ENCODE measurements at places on chromosomes 16 and 17.
A peak's percentile ranks its signal among the peaks of the same experiment; 100 is the strongest.

DNA sequence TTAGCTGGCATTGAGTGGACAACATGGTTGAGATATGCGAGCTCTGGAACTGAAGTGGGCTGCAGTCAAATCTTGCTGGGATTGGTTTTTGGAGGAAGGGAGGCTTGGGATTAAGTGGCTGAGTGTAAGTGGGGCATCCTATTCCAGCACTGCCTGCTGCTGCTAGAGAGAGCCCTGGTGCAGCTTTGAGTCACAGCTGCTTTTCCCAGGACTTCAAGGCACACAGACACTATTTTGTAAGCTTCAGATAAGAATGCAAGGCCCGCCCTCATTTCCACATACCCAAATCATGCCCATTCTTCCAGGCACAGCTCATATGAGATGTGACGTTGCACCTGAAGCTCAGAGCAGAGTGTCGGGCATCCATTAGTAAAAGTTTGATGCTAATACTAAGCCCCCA lies 10.2 kb upstream of the MAF start:
- DNase-seq, result no peak

DNA sequence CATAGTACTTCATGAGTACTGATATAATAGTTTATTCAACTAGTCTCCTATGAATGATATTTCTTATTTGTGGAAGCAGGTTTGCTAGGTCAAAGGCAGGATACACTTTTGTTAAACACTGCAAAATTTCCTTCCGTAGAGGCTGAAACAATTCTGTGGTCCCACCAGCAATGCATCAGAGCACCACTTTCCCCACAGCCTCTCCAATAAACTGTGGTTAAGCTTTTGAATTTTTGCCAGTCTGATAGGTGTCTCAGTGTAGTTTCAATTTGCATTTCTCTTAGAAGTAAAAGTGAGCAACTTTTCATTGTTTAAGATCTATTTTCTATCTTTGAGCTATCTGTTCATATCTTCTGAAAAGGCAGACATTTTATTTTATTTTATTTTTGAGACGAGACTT lies 36.4 kb upstream of the CORO6 start:
- no peak for DNase-seq

- DNase-seq, result no peak
Measured at GRCh38 chr16:86558355-86559193, 3.5 kb upstream of the MTHFSD start.

DNA sequence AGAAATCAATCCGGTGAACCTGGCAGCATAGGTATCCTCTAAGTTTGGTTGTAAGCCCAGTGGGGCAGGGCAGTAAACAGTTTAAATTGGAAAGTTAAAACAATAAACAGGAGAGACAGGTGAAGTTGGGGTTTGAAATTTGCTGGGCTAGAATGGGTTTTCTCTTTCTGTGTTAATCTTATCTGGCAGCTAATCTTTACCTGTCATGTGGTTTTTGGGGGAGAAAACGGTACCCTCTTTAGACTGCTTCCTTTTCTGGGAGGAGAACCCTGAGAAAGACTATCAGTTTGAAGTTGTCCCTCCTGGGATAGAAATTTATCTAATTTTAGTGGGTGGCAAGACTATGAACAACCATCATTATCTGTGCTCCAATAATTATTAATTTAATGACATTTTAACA lies 24.0 kb downstream of the CDH13 start:
- no peak for DNase-seq

DNA sequence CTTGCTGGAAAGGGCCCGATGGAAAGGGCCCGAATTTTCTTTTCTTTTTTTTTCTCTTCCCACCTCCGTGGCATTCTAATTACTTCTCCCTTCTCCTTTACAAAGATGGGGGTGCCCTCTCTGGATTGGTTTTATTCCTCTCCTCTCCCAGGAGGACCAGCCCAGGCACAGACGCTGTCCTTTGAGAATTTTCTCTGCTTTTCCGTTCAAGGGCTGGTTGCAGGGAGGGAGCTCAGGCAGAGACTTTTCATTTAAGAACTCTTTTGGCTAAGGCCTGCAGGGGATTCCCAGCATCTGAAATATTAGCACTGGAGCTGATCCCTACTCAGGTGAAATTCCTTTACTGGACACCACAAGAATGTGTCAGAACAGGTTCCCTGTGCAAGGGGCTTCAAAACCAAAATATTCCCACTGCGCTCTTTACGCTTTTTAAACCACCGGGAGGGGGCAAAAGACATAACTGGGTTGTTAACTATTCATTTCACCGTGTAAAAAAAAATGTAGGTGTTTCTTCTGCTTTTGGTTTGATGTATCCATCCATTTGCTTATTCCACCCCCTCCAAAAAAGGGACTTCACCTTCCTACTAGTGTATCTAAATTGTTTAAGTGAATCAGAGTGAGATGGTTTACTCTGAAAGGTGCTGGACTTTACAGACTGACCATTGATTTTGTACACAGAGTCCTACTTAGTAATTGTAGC lies 1.4 kb downstream of the NFAT5 start:
- DNase-seq, result no peak

- DNase-seq, result no peak
Measured at GRCh38 chr16:77761204-77761603, 27.2 kb upstream of the VAT1L start.

GRCh38 chr16:1430214-1430758 lies 592 bp upstream of the PERCC1 start:
- no peak for DNase-seq

- no peak for DNase-seq
Measured at GRCh38 chr16:2031081-2031577, 4.4 kb downstream of the NHERF2 start.

GRCh38 chr16:28179354-28179753 lies 32.4 kb downstream of the XPO6 start:
- peak; percentile 23 for DNase-seq

GRCh38 chr17:611202-611601 lies 103.4 kb downstream of the VPS53 start:
- no peak for DNase-seq

- no peak for DNase-seq
Measured at GRCh38 chr16:79690159-79690558, 89.6 kb upstream of the MAF start.

DNA sequence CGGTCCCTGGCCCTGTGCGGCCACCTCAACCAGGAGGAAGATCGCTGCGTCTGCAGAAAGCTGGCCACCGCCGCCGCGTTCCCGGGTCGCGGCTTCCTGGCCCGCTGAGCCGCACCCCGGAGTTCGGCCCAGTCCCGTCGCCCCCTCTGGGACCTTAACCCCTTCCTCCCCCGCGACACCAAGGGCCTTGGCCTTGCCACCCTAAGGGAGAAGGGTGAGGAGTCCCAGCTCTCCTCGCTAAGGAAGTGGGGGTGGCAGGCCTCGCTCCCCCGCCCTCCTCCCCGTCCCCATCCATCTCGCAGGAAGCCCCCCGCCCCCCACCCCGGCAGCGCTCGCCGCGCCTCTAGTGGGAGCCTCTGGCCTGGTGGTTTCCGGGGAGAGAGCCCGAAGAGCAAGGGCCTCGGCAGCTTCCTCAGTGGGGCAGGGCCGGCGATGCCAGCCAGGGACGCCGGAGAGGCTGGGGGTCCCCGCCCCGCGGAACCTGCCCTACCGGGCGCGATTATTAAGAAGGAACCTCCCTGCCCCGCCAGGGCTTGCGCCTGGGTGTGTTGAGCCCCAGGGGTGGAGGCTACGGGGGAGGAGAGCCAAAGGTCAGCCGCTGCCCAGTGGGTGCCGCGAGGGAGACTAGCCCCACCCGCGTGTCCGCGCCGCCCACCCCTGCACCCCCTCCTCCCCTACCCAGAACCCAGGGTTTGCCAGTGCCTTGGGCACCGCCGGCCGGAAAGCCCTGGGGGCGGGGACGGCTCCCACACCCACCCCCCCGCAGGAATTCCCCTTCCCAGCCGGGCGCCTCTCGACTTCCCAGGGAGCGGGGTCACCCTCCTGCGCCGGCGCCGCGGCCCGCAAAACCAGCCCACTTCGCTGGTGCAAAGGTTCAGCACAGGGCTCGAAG lies 6.8 kb downstream of the CBX4 start:
- DNase-seq, result no peak

- DNase-seq, result no peak
Measured at GRCh38 chr17:7720125-7720524, 2.6 kb downstream of the DNAH2 start.

DNA sequence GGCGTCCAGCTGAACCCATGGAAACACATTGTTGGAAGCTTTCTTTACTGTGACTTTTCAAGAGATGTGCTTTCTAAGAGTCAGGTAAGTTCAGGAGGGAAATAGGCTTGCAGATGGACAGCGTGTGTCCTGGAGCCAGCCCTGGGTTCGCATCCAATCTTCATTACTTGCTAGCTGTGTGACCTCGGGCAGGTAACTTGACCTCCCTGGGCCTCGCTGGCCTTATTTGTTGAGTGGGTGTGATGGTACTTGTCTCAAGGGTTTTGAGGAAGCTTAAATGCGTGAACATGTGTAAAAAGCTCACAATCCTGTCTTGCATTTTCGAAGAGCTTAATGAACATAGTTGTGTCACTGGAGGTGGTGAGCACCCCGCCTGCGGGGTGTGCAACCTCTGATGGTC lies 11.8 kb downstream of the ADGRG1 start:
- DNase-seq, result no peak

GRCh38 chr17:28189667-28190066 lies 129.3 kb upstream of the TMEM97 start:
- no peak for DNase-seq

DNA sequence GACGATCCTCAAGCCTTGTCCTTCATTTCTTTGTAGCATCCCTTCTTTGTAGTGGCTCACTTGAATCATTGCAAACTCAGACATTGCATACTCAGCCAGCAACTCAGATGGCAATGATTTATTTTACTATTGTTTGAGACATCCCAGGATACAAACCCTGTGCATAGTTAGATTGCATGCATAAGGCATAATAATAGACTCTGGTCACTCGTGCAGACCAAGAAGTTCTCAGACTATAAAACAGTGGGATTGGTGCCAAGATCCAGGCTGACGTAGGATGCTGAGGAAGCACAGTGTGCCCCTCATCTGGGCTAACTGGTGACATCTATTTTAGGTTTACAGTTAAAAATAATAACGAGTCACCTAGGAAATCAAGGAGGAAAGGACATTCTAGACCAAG lies 142.3 kb downstream of the PMP22 start:
- DNase-seq, result peak; percentile 6

GRCh38 chr17:45852535-45853297 lies 8.0 kb downstream of the SPPL2C start:
- DNase-seq, result peak; percentile 44

GRCh38 chr16:19704321-19705145 lies 13.5 kb downstream of the KNOP1 start:
- DNase-seq, result peak; percentile 87
